ENCODE measurements at places on chromosomes 7 and 10.

DNA sequence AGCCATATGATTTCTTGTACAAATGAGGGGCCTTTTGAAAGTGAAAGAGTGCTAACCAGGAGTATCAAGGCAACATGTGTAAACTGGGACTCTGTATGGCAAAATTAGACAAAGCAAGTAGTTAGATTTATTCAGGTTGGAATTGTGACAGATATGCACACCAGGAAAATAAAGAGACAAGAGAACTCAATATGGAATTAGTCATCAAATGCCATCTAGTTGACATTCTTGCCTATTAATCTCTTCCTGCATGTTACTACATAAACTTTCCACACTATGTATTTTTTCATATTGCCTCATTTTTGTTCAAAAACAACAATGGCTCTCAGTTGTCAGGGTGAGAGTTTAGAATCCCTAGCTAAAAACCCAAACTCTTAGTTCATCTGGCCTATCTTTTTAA, 799.0 kb downstream of the NRG3 start:
- DNase-seq = no peak

DNA sequence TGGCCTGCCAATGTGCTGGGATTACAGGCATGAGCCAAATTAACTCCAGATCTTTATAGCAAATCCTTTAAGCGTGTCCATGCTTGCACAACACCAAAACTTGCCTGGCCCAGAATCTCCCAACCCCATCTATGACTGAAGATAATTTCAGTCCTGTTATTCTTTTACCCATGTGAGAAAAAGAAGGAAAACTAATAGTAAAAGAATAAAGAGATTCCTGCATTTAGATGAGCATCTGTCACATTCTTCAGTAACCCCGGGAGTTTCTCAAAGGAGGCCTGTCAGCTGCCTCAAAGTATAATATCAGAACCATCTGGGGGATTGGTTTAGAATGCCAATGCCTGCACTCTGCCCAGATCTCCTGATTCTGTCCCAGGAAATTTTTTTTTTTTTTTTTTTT, 158.1 kb upstream of the KMT2E start:
- no peak for DNase-seq

GRCh38 chr10:86291616-86292340, 74.8 kb downstream of the GRID1 start:
- no peak for DNase-seq

GRCh38 chr10:100315615-100316014, 14.4 kb downstream of the PKD2L1 start:
- DNase-seq = no peak

DNA sequence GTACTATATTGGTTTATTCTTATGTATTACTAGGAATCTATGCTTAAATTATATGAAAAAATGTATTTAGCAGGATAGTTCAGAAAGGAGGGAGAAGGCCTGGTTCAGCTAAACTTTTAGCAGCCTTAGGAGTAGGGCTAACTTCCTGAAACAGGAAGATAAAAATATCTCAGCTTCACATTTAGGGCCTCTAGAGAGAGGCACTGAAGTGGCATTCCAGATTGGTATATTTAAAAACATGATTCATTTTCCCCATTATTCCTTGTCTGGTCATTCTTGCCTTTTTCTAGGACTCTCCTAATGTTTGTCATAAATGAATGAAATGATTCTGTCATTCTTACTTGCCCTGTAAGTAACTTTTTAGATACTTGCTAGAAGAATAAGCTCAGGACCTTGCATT, 63.0 kb upstream of the CYP26C1 start:
- DNase-seq = no peak

GRCh38 chr7:86644282-86645224, 844 bp downstream of the GRM3 start:
- no peak for DNase-seq

DNA sequence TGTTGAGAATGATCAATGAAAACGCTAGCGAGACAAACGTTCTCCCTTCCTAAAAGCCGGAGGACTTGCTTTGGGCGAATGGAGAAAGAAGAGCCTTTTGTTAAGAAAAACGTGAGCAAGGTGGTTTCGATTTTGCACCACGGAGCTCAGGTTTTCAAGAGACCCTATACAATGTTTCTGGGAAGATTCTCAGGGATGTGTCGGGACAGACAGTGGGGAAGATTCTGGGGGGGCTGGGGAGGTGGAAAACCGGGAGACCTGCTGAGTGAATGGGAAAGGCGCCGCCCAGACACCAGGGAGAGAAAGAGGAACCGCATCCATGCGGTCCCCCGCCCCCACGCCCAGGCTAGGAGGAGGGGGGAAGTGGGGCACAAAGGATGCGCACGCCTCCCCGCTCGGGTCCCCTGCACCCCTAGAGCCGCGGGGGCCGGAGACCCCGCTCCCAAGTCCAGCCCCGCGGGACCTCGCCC, 745 bp downstream of the YWHAG start:
- no peak for DNase-seq

DNA sequence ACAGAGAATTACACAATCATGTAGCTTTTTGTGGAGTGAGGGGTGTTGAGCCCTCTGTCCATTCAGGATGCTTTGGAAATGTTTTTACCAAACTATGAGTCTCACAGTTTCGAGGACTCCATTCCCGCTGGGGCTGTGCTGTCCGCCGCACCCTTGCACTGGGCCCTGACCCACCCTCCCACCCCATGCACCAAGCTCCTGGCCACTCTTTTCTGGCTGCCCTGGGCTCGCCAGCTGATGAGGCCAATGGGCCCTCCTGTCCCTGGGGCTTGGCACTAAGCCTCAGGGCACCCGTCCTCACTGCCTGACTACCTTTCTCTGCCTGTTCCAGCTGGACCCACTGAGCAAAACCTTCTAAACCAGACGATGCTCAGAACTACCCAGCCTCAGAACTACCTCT, 332.1 kb downstream of the PTPRN2 start:
- no peak for DNase-seq

DNA sequence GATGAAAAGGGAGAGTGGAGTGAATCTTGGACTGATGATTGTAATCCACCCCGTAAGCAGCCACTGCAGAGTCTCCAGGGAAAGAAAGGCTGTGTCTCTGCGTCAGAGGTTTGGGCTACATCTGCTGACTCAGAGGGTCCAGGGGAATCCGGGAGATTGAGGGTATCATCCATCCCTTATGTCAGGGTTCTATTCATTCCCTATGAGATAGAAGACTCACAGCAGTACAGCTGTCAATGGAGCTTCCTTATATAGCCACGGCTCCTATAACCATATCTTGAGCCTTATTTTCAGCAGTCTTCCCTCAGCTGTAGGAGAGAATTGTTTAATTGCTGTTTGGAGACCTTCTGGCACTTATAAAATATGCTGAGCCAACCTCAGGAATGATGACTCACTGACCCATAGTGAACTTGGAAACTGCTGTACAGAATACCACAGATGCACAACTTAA, 558.2 kb upstream of the PFKP start:
- peak; percentile 28 for DNase-seq

GRCh38 chr10:133527771-133528271, 658 bp downstream of the CYP2E1 start:
- DNase-seq = no peak

GRCh38 chr7:141992156-141992555, 3.5 kb upstream of the MGAM start:
- DNase-seq = no peak

- no peak for DNase-seq
Measured at GRCh38 chr10:60480865-60481563, 91.3 kb upstream of the ANK3 start.

- DNase-seq = no peak
Measured at GRCh38 chr7:22855049-22855392, 32.4 kb upstream of the TOMM7 start.

- no peak for DNase-seq
Measured at GRCh38 chr7:108581655-108582491, 12.2 kb downstream of the DNAJB9 start.

- no peak for DNase-seq
Measured at GRCh38 chr10:110324805-110325280, 20.1 kb upstream of the SMNDC1 start.

- no peak for DNase-seq
Measured at GRCh38 chr7:11899247-11899646, 67.2 kb upstream of the THSD7A start.

DNA sequence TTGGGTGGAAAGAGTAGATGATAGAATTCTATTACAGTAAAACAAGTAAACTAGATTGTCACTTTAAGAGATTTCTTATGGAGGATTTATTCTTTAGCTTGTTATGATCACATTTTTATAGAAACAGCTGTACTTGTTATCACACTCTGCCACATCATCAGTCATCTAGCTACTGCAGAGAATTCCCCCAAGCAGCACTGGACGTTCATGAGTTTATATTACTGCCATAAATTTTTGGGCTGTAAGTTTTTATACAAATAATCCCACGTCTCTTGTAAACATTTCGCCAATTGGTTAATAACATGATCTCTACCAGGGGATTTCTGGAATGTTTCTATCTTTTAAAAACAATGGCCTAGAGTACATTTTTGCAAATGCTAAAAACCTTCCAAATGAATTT, 238.8 kb downstream of the POLR1F start:
- no peak for DNase-seq

- no peak for DNase-seq
Measured at GRCh38 chr7:87370660-87371180, 25.3 kb downstream of the CROT start.

- no peak for DNase-seq
Measured at GRCh38 chr7:35691366-35691765, 3.6 kb downstream of the HERPUD2 start.

GRCh38 chr10:74011770-74012169, 13.9 kb downstream of the VCL start:
- DNase-seq = no peak

DNA sequence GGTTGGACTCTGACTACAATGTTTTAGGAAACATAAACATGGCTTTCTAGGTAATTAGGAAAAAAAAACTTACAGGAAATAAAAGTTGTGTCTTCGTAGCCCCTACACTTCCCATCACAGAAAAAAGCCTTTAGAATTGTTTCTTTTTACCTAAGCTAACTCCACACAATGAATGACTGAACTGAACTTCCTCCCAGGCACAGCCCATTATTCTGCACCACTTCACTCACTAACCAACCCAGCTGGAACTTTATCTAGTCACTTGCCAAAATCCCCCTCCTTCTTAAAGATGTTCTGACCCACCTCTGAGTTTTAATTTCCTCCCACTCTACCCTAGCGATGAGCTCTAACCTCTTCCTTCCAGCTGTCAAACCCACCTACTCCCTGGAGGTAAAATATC, 91.7 kb upstream of the MEOX2 start:
- DNase-seq = no peak

- no peak for DNase-seq
Measured at GRCh38 chr10:78413076-78414055, 379.7 kb downstream of the RPS24 start.

GRCh38 chr7:79590391-79590790, 136.9 kb upstream of the MAGI2 start:
- no peak for DNase-seq

DNA sequence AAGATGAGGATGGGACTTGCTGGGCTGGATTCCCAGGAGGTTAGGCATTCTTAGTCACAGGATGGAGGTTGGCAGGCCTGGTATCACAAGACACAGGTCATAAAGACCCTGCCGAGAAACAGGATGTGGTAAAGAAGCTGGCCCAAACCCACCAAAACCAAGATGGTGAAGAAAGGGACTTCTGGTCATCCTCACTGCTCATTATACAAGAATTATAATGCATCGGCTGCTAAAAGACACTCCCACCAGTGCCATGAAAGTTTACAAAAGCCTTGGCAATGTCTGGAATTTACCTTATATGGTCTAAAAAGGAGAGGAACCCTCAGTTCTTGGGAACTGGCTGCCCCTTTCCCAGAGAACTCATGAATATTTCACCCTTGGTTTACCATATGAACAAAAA, 345.5 kb upstream of the POM121L12 start:
- DNase-seq = no peak

DNA sequence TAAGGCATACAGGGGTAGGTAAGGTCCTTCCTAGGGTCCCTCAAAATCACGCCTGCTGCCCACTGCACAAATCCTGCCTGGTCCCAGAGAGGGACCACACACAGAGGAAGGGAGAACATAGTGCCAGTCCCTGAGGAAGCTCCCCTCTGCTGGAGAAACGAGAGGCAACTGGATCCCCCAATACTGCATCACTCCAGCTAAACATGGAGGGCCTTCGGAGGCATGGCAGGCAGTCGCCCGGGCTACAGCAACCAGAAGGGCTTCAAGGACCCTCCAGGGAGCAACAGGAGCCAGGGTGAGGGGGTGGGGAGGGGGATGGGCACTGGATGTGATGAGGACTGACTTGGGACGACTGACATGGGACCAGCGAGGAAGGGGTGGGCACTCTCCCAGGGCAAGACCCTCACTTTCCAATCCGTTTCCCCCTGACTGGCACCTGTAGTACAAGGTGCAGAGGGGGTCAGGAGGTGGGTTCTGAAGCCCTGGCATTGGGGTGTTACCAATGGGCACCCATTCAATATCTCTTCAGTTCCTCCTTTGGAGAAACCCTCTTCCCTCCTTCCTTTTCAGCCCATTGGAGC, 21.7 kb downstream of the DDIT4 start:
- DNase-seq = no peak

DNA sequence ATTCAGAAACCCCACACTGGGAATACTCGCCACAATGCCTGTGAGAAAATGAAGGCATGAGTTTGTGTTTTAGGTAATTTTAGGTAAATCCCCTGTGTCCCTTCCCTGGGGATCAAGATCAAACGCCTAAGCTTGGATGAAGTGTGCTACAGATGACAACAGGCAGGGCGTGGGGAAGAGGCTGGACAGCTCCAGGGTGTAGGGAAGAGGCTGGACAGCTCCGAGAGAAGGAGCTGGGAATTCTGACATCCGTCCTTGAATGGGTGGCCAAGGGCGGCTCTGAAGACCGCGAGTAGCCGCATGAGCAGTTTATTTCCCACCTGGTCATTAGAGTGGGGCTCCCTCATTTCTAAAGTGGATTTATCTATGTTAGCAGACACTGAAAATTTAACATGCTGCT, 109.7 kb downstream of the RAMP3 start:
- no peak for DNase-seq

GRCh38 chr7:141012044-141012685, 2.6 kb downstream of the MRPS33 start:
- DNase-seq = peak; percentile 18

DNA sequence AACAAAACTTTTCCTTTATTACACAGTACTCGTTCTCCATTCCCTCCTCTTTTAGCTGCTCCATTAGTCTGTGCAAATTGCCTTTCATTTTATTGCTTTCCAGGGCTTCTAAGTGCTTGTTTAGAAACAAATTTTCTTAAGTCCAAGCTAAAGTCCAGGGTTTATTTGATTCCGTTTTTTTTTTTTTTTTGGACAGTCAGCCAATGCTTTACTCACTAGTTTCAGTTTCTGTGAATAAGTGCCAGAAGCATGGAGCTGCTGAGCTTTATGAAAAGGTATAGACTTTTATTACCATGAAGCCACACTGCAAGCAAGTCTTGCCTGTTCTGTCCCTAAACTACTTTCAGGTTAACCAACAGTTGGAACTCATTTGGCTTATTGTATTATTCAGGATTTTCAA, 455.0 kb downstream of the GFRA1 start:
- DNase-seq = no peak

Data from SW 1271 (cell line).